ENCODE measurements at places on chromosomes 13 and 19.
A peak's percentile ranks its signal among the peaks of the same experiment; 100 is the strongest.

- H3K4me1 ChIP-seq: peaks cover 56% of the 10 kb centered on the region
- H3K4me3 ChIP-seq: no peak overlapping the region
- H3K36me3 ChIP-seq: no peaks in the 10 kb centered on the region
- H3K27me3 ChIP-seq: no peaks in the 10 kb centered on the region
- peak overlapping the region; percentile 97 for H3K27ac ChIP-seq
Observed at GRCh38 chr13:44902738-44903137, 86.5 kb downstream of the NUFIP1 start.

GRCh38 chr19:6374711-6375410 lies 872 bp downstream of the PSPN start:
- peaks cover 29% of the 10 kb centered on the region for H3K36me3 ChIP-seq
- no peak overlapping the region for H3K4me3 ChIP-seq
- no peak for DNase-seq
- H3K4me1 ChIP-seq: peaks cover 36% of the 10 kb centered on the region

- no peak overlapping the region for H3K4me3 ChIP-seq
- H3K27ac ChIP-seq: no peak overlapping the region
- no peaks in the 10 kb centered on the region for H3K4me1 ChIP-seq
- no peak for DNase-seq
- no peaks in the 10 kb centered on the region for H3K36me3 ChIP-seq
Observed at GRCh38 chr13:101262306-101262705, 154.0 kb downstream of the NALCN start.

- no peaks in the 10 kb centered on the region for H3K36me3 ChIP-seq
- no peak overlapping the region for H3K4me3 ChIP-seq
- H3K27me3 ChIP-seq: no peaks in the 10 kb centered on the region
- H3K27ac ChIP-seq: no peak overlapping the region
- no peaks in the 10 kb centered on the region for H3K4me1 ChIP-seq
- no peak for DNase-seq
Observed at GRCh38 chr13:95228130-95228529, 73.1 kb downstream of the ABCC4 start.

GRCh38 chr19:49767381-49767780 lies 580 bp downstream of the AP2A1 start:
- H3K27ac ChIP-seq: peak overlapping the region; percentile 86
- peak overlapping the region; percentile 81 for H3K4me3 ChIP-seq
- peaks cover 19% of the 10 kb centered on the region for H3K4me1 ChIP-seq
- DNase-seq: no peak
- H3K27me3 ChIP-seq: no peaks in the 10 kb centered on the region

- H3K27ac ChIP-seq: no peak overlapping the region
- no peak overlapping the region for H3K4me3 ChIP-seq
- peaks cover 5% of the 10 kb centered on the region for H3K4me1 ChIP-seq
- DNase-seq: no peak
Observed at GRCh38 chr19:44451687-44452086, 3.4 kb upstream of the ZNF229 start.

DNA sequence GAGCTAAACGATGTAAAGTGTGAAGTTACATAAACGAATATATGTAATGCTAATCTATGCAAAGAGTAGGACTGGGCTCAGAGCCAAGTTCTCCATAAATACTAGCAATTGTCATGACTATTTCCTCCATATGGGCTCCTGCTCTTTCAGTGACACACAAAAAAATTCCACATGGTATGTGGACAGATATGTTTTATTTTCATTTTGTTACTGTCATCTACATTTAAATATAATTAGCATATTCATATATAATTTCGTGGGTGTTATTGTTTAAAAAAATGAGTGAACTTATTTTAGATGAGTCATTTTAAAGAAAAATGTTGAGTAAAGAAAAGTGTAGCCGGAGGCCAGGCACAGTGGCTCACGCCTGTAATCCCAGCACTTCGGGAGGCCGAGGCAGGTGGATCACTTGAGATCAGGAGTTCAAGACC lies 5.0 kb upstream of the IGSF23 start:
- DNase-seq: peak; percentile 44
- peaks cover 2% of the 10 kb centered on the region for H3K4me1 ChIP-seq
- H3K27ac ChIP-seq: peak overlapping the region; percentile 66
- H3K36me3 ChIP-seq: no peaks in the 10 kb centered on the region
- no peak overlapping the region for H3K4me3 ChIP-seq

DNA sequence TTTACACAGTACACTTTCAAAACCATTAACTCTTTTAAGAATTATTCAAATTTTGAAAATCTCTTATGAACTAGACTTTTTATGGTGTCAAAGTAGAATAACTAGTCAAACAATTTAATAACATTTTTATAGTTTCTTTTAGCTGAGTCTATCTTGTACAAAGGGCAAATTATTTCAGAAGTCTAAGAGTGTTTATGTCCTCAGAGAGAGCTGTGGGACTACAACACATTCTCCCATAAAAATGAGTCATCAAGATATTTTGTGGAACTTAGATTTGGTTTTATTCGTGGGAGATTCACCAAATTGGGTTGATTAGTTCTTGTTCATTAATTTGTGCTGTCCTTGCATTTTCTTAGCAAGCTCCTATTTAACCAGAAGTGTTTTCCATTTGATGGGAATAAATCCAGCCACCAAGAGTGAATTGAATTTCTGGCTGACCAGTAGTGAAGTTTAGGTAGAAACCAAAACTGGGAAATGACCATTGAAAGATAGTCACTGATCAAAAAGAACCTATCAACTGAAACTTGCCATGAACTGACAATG lies 291.0 kb downstream of the DLEU7 start:
- H3K4me1 ChIP-seq: peaks cover 2% of the 10 kb centered on the region
- no peak overlapping the region for H3K27ac ChIP-seq
- no peak for DNase-seq
- no peaks in the 10 kb centered on the region for H3K27me3 ChIP-seq

- H3K27me3 ChIP-seq: peaks cover 25% of the 10 kb centered on the region
- H3K4me3 ChIP-seq: no peak overlapping the region
- DNase-seq: peak; percentile 8
- no peak overlapping the region for H3K27ac ChIP-seq
- no peaks in the 10 kb centered on the region for H3K36me3 ChIP-seq
- peaks cover 21% of the 10 kb centered on the region for H3K4me1 ChIP-seq
Observed at GRCh38 chr19:482186-483041, 13.9 kb upstream of the MADCAM1 start.

- no peak for DNase-seq
- H3K4me3 ChIP-seq: no peak overlapping the region
- H3K36me3 ChIP-seq: no peaks in the 10 kb centered on the region
- no peak overlapping the region for H3K27ac ChIP-seq
- H3K4me1 ChIP-seq: peaks cover 47% of the 10 kb centered on the region
Observed at GRCh38 chr13:113859311-113860050, 4.4 kb downstream of the GAS6 start.

- H3K36me3 ChIP-seq: no peaks in the 10 kb centered on the region
- H3K27ac ChIP-seq: no peak overlapping the region
- DNase-seq: no peak
Observed at GRCh38 chr13:101614491-101614890, 162.0 kb downstream of the ITGBL1 start.

GRCh38 chr13:23567906-23568460 lies 2.2 kb upstream of the TNFRSF19 start:
- no peak overlapping the region for H3K4me3 ChIP-seq
- no peaks in the 10 kb centered on the region for H3K36me3 ChIP-seq
- DNase-seq: no peak
- H3K27me3 ChIP-seq: no peaks in the 10 kb centered on the region
- H3K27ac ChIP-seq: no peak overlapping the region

DNA sequence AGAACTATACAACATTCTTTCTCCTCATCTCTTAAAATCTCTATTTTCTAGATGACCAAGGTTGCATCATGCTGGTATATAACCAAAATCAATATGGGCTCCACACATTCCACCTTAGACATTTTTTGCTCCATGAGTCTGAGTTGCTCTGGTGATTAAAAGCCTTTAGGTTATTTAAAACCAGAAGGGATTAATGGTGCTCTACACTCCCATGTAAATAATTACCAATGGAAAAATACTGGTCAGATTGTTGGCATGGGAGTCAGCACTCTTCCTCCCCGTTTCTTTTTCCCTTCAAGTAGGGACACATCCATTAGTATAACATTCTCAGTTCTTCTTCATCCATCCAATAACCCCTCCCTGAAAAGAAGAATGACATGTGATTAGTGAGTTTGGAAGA lies 747.7 kb downstream of the PCDH17 start:
- no peak for DNase-seq
- H3K27ac ChIP-seq: no peak overlapping the region
- no peaks in the 10 kb centered on the region for H3K36me3 ChIP-seq
- H3K27me3 ChIP-seq: no peaks in the 10 kb centered on the region
- no peak overlapping the region for H3K4me3 ChIP-seq
- no peaks in the 10 kb centered on the region for H3K4me1 ChIP-seq

GRCh38 chr13:60511637-60512036 lies 114.6 kb downstream of the TDRD3 start:
- H3K4me3 ChIP-seq: no peak overlapping the region
- DNase-seq: no peak
- no peaks in the 10 kb centered on the region for H3K4me1 ChIP-seq
- peaks cover 12% of the 10 kb centered on the region for H3K36me3 ChIP-seq

DNA sequence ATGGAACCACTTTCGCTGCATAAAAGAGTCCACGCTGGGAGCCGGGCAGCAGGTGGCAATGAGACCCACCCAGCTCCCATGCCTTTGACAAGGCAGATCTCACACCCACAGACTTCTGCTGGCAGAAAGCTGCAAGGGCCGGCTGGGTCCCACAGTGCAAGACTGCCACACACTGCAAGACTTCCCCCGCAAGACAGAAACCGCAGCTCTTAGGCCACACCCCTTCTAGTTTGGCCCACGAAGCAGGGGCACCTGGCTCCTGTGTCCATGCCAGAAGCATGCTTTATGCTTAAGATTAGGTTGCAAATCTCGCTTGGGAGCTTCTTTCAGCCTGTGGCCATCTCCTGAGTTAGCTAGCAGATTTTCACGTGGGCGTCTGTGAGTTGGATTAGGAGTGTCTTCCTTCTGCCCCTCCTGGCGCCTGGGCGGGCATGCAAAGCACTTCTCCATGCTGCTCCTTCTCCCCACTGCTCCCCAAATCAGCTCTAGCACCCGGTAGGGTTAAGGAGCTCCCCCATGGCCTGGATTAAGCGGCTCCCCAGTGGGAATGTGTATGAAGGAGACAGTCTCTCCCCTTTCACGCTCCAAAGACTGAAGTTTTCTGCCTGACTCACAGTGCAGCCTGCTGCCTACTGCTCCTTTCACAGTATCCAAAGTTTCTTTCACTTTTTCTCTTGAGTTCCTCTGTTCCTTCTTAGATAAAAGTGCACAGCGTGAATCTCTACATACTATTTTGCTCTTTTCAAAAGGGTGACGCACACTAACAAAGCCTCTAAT lies 17.7 kb downstream of the GPC6 start:
- no peaks in the 10 kb centered on the region for H3K27me3 ChIP-seq
- no peak overlapping the region for H3K27ac ChIP-seq
- DNase-seq: peak; percentile 20

DNA sequence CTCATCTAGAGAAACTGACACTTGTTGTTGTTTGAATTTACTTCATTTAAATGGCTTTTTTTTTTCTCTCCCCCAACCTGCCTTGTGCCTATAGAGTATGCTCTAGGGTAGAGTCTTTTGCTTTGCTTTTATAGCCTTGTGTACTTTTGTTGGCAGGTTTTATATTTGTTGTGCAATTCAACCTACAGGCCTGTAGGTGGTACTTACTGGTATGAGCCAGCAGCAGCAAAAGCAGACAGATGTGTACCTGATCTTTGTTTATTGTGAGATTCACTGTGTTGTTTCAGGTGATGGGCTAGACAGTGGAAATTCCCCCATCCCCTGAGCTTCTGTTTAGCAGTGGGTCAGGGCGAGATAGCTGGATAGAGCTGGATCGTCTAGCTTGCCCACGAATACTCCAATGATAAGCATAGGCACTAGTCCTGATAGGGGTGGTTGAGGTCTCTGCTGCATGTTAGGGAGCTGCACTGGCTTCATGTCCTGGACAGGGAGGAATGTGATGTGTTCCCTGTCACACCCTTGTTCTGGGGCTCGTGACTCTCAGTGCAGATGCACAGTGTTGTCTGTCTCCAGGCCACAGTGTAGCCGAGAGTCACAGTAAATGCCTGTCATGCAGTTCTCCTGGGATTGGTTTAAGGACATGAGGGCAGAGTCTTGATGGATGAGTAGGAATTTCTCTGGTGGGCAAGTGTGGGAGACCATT lies 21.3 kb downstream of the DNAJC3 start:
- H3K4me3 ChIP-seq: no peak overlapping the region
- no peaks in the 10 kb centered on the region for H3K4me1 ChIP-seq
- no peaks in the 10 kb centered on the region for H3K27me3 ChIP-seq
- DNase-seq: no peak
- no peak overlapping the region for H3K27ac ChIP-seq
- no peaks in the 10 kb centered on the region for H3K36me3 ChIP-seq

- peaks cover 19% of the 10 kb centered on the region for H3K4me1 ChIP-seq
- peak within 1 kb of the TSS; percentile 51 for H3K27ac ChIP-seq
- H3K27me3 ChIP-seq: no peaks in the 10 kb centered on the region
- H3K4me3 ChIP-seq: peak within 1 kb of the TSS; percentile 80
- peaks cover 34% of the 10 kb centered on the region for H3K36me3 ChIP-seq
- DNase-seq: peak; percentile 72
Observed at GRCh38 chr19:34364830-34365462, at the start of gene GPI. Gene GPI (plus strand): TSS chr19:34365196. CDS start chr19:34365267, 71 bp downstream.

DNA sequence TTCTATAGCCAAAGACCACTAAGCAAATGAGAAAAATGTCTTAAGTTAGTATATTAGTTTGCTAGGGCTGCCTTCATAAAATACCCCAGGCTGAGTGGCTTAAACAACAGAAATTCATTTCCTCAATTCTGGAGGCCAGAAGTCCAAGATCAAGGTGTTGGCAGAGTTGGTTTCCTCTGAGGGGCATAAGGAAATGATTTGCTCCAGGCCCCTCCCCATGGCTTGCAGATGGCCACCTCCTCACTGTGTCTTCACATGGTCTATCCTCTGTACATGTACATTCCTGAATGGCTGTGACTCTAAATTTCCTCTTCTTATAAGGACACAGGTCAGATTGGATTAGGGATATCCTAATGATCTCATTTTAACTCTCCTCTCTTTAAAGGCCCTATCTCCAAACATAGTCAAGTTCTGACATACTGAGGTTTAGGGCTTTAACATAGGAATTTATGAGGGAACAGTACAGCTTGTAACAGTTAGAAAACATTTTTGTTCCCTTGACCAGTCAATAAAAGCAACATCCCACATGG lies 307.4 kb downstream of the DIAPH3 start:
- H3K4me3 ChIP-seq: no peak overlapping the region
- no peak for DNase-seq
- H3K4me1 ChIP-seq: no peaks in the 10 kb centered on the region
- H3K27me3 ChIP-seq: no peaks in the 10 kb centered on the region
- H3K36me3 ChIP-seq: no peaks in the 10 kb centered on the region

- DNase-seq: no peak
- H3K4me3 ChIP-seq: no peak overlapping the region
- H3K27ac ChIP-seq: no peak overlapping the region
- peaks cover 14% of the 10 kb centered on the region for H3K36me3 ChIP-seq
- no peaks in the 10 kb centered on the region for H3K4me1 ChIP-seq
- H3K27me3 ChIP-seq: no peaks in the 10 kb centered on the region
Observed at GRCh38 chr13:20969182-20969581, 66.6 kb upstream of the XPO4 start.
